ENCODE measurements at places on chromosomes 1 and 21.

DNA sequence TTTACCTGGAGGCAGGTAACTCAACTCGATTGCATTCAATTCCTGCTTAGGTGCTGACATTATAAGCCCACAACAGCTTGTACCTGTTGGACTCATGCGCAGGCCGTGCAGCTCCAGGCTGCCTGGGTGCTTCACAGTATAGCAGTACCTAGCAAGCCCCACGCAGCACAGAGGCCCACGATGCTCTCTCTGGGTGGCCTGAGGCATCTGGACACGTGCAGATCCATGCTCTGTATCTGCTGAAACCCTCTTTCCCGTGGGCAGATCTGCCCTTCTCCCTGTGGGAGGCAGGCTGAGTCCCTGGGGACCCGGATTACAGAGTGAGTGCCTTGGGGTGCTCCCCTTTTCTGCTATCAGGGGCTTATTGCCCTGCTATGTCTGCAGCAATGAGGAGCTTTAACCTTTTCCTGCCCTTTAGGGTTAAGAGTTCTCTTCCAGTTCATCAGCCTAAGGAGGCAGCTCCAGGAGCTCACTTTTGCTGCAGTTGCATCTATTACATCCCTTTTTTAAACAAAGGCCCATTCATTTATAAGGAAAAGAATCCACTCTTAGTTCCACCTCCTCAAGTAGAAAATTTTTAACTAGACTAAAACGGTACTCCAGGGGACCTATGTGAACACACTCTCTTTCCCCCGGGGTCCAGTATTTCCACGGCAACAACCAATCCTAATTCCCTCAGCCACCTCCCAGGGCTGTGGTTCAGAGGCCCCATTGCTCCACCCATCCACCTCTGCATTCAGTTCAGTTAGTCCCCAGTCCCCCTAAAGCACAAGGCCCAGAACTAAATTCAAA, 19.3 kb downstream of the ITPKB start:
- DNase-seq: no peak
- H3K27ac ChIP-seq: no peak overlapping the region
- no peak overlapping the region for H3K4me3 ChIP-seq
- no peaks in the 10 kb centered on the region for H3K27me3 ChIP-seq

GRCh38 chr1:79448426-79448825, 441.9 kb upstream of the ADGRL4 start:
- H3K36me3 ChIP-seq: no peaks in the 10 kb centered on the region
- no peak overlapping the region for H3K4me3 ChIP-seq
- no peaks in the 10 kb centered on the region for H3K27me3 ChIP-seq

- H3K4me1 ChIP-seq: no peaks in the 10 kb centered on the region
- DNase-seq: no peak
- no peaks in the 10 kb centered on the region for H3K27me3 ChIP-seq
- no peak overlapping the region for H3K27ac ChIP-seq
- no peak overlapping the region for H3K4me3 ChIP-seq
Measured at GRCh38 chr1:98674075-98674781, 12.7 kb downstream of the SNX7 start.

DNA sequence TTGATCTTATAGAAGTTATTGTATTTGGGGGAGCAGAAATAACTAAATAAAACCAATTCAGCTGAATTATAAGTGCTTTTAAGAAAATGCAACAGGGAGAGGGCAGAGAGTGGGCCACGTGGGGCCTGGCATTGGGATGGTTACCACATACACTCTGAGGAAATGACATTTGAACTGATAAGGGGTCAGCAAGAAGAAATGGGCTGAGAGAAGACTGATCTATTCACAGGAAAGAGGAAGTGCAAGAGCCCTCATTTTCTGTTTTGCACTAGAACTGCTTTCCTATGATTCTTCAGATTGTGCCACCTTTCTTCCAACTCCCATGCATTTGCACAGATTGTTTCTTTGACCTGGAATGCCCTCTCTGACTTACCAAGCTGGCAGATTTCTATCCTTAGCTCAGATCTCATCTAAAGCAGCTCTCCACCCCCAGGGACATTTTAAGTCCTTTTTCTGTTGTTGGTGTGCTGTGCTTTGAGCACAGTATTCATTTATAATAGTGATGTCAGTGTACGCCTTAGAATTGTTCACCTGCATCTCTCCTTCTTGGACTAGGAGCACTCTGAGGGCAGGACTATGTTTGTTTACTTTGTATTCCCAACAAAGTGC, 115.9 kb downstream of the FGGY start:
- no peak for DNase-seq
- no peaks in the 10 kb centered on the region for H3K27me3 ChIP-seq
- H3K27ac ChIP-seq: no peak overlapping the region
- H3K4me1 ChIP-seq: peaks cover 5% of the 10 kb centered on the region

DNA sequence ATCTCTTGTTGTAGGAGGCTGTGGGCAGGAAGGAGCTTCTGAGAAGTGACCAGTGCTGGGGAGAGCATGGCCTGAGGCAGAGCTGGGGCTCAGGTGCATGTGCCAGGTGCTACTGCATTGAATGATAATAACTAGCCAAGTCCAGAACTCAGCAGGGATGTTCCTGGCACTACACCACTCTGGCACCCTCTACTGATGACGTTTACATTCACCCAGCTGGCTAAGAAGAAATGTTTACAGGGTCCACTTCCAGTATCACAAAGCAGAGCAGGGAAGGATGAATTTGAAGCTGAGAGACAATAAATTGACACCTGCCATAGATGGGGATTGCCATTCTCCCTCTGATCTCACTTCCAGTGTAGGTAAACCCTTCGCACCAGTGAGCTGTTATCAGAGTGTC, 411.8 kb downstream of the SETD4 start:
- no peaks in the 10 kb centered on the region for H3K4me1 ChIP-seq
- no peaks in the 10 kb centered on the region for H3K36me3 ChIP-seq
- no peak overlapping the region for H3K4me3 ChIP-seq
- H3K27ac ChIP-seq: no peak overlapping the region
- peaks cover 5% of the 10 kb centered on the region for H3K27me3 ChIP-seq
- no peak for DNase-seq

GRCh38 chr1:65605621-65606020, 185.2 kb downstream of the LEPR start:
- H3K36me3 ChIP-seq: no peaks in the 10 kb centered on the region
- no peaks in the 10 kb centered on the region for H3K27me3 ChIP-seq

GRCh38 chr1:832136-832535, 91.6 kb upstream of the SAMD11 start:
- H3K27me3 ChIP-seq: no peaks in the 10 kb centered on the region
- H3K4me1 ChIP-seq: peaks cover 4% of the 10 kb centered on the region
- no peak overlapping the region for H3K27ac ChIP-seq

DNA sequence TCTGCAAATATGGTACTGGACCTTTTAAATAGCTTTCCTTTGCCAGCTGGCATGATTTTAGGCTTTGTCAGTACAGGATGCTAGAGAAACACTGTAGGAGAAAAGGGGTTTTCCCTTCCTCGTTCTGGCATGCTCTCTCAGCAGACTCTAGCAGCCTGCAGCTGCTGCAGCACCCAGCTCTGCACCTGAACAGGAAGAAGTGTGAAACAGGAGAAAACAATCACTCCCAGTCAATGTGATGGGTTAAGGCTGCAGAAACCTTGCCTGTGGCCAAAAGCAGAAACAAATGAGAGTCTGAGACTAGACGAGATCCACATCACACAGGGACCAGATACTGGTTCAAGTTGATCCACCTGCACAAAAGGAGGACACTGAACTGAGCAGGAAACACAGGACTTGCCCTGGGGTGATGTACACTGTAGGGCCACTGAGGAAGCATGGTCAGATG, 21.2 kb downstream of the OVGP1 start:
- peaks cover 11% of the 10 kb centered on the region for H3K4me1 ChIP-seq
- H3K27me3 ChIP-seq: peaks cover 8% of the 10 kb centered on the region
- no peak overlapping the region for H3K4me3 ChIP-seq
- no peak for DNase-seq
- no peak overlapping the region for H3K27ac ChIP-seq
- H3K36me3 ChIP-seq: no peaks in the 10 kb centered on the region

DNA sequence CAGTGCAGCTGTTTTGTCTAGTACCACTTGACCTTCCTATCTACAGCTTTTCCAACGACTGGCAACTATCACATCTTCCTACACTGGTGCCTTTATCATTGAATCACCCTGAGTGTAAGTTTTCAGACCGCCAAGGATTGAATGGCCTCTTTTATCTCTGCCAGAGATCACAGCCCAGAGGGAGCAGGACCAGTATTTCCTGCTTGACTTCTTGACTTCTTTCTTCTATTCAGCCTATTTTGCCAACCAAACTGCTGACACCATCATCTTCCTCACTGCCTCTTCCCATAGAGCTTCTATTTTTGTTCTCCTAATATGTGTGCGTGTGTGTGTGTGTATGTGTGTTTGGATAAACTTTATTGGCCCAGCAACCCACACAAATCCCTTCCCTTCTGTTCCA, 53.8 kb downstream of the SERBP1 start:
- no peak for DNase-seq
- no peaks in the 10 kb centered on the region for H3K36me3 ChIP-seq
- H3K4me3 ChIP-seq: no peak overlapping the region

DNA sequence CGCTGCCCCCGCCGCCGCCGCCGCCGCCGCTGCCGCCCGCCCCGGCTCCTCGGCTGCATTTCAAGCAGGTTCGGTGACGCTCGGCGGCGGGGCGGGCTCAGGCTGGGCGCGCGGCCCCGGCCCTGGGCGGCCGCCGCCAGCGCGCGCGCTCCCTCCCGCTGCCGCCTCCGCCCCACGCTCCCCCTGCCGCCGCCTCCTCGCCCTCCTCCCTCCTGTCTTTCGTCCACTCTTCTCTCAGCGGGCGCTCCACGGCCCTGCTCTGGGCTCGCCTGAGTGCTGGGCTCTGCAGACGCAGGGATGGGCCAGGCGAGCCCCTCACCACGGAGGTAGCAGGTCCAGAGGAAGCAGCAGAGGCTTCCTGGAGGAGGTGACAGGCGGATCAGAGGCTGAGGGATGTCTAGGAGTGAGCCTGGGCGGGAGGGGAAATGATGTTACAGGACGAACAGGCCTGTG, at the start of gene LRP8:
TSS of gene LRP8 (minus strand) at position 62 of the 453 bp plus-strand sequence. CDS start 158 bp downstream, outside the sequence.
- H3K4me1 ChIP-seq: peaks cover 44% of the 10 kb centered on the region
- peak; percentile 86 for DNase-seq
- H3K27ac ChIP-seq: peak within 1 kb of the TSS; percentile 59
- no peaks in the 10 kb centered on the region for H3K27me3 ChIP-seq

DNA sequence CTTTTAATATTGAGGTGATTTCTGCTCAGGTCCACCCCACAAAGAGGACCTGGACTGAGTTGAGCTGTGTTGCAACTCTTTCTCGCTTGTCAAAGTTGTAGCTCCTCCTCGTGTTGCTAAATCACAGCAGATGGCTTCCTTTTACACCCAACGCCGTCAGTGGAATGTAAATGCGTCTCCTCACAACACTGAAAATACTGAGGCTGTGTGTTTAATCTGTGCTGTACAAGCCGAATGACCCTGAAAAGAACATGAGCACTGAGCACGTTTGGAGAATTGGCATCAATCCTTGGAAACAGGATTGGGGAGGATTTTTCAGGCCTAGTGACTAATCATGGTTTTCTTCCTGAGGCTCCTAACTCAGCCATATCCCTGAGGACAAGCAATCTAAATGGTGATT, 196.0 kb downstream of the CRB1 start:
- no peak for DNase-seq
- no peaks in the 10 kb centered on the region for H3K4me1 ChIP-seq
- no peaks in the 10 kb centered on the region for H3K36me3 ChIP-seq
- no peak overlapping the region for H3K27ac ChIP-seq
- H3K27me3 ChIP-seq: no peaks in the 10 kb centered on the region

GRCh38 chr1:39926820-39927219, 25.1 kb upstream of the MYCL start:
- H3K27ac ChIP-seq: peak overlapping the region; percentile 6
- H3K4me1 ChIP-seq: peaks cover 17% of the 10 kb centered on the region
- peaks cover 4% of the 10 kb centered on the region for H3K27me3 ChIP-seq

GRCh38 chr1:225815526-225816178, 5.7 kb downstream of the EPHX1 start:
- no peak for DNase-seq
- peak overlapping the region; percentile 90 for H3K27ac ChIP-seq
- H3K4me1 ChIP-seq: peaks cover 97% of the 10 kb centered on the region
- no peaks in the 10 kb centered on the region for H3K36me3 ChIP-seq

DNA sequence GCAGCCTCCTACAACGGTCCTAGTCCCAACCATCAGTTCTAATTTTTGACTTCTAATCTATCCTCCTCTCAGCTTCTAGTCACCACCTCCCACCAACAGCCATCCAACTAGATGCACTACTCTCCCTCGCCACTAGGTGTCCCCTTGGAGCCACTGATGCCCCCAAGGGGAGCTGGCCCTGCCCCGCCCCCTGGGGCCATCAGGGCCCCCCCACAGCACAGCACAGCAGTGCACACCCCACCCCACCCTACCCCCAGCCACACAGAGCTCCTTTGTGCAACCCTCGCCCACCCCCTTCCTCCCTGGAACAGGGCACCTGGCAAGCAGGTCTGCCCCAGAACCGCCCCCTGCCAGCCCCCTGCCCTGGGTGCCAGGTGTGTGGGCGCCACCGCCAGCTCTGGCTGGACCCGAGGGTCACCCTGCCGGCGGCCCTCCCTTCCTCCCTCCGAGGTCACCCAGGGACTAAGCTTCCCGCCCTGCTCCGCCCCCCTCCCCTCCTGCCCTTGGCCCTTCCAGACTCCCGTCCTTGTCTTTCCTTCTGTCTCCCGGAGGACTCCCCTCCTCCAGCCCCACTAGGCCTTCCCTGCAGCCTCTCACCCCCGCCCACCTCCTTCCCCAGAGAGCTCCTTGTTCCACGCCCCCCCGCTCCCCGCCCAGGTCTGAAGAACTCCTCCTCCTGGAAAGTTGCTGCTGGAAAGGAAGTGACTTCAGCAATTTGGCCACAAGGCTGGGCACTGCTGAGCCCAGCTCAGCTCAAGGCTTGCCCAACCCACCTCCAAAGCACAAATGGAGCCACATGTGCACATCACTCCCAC, 47.0 kb downstream of the AHDC1 start:
- peak overlapping the region; percentile 76 for H3K27ac ChIP-seq
- H3K27me3 ChIP-seq: no peaks in the 10 kb centered on the region
- peaks cover 48% of the 10 kb centered on the region for H3K4me1 ChIP-seq
- H3K4me3 ChIP-seq: peak overlapping the region; percentile 42
- DNase-seq: peak; percentile 95
- H3K36me3 ChIP-seq: peaks cover 23% of the 10 kb centered on the region

- H3K4me1 ChIP-seq: no peaks in the 10 kb centered on the region
- H3K27ac ChIP-seq: no peak overlapping the region
- no peaks in the 10 kb centered on the region for H3K36me3 ChIP-seq
- peaks cover 14% of the 10 kb centered on the region for H3K27me3 ChIP-seq
Measured at GRCh38 chr1:204649721-204650521, 35.6 kb downstream of the LRRN2 start.

DNA sequence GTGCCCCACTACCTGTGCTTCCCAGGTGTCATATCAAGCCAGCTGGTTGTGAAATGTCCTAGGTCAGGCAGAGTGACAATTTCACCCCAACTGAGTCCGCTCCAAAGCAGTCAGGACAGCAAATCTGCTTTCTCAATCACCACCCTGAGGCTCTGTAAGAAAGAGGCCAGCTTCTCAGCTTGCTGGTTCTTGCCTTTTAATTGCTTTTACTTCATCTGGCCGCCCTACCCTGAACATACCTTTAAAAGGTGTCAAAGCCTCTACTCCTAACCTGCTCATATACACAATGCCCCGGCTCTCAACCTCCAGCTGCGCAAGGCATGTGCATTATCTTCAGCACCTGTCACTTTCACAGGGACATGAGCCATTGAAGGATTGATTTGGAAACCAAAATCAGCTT, 581.6 kb downstream of the NPHP4 start:
- H3K36me3 ChIP-seq: no peaks in the 10 kb centered on the region
- no peak for DNase-seq
- no peak overlapping the region for H3K4me3 ChIP-seq
